NCI-H1105 treated with DMSO at 0.1 percent for 48 hours (cell line): ENCODE measurements at places on chromosomes 3 and 15.

DNA sequence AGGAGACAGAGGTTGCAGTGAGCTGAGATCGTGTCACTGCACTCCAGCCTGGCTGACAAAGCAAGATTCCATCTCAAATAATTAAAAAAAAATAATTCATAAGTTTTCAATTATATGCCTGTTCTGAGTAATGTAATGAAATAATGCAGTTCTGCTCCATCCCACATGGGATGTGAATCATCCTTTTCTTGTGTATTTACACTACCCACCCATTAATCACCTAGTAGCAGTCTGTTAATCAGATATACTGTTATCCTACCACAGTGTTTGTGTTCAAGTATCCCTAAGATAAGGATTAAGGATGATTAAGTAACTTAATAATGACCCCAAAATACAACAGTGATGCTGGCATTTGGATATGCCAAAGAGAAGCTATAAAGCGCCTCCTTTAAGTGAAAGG lies 38.8 kb downstream of the PIGB start:
- DNase-seq = no peak

DNA sequence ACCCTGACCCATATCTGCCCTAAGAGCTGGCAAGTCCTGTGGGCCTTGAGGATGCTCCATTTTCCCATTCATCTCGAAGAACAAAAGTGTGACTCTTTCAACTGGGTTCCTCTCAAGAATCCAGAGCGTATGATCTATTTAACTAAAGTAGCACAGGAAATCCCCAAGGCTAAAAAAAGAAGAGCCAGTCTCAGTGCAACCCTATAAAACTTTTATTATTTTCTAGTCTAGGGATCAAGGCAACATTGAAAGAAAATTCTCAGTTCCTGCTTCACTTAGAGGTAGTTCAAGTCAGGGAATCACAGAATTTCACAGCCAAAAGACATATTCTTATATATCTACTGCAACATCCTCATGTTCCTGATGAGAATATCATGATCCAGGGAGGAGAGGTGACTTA lies 51.6 kb upstream of the GRM7 start:
- DNase-seq = no peak

DNA sequence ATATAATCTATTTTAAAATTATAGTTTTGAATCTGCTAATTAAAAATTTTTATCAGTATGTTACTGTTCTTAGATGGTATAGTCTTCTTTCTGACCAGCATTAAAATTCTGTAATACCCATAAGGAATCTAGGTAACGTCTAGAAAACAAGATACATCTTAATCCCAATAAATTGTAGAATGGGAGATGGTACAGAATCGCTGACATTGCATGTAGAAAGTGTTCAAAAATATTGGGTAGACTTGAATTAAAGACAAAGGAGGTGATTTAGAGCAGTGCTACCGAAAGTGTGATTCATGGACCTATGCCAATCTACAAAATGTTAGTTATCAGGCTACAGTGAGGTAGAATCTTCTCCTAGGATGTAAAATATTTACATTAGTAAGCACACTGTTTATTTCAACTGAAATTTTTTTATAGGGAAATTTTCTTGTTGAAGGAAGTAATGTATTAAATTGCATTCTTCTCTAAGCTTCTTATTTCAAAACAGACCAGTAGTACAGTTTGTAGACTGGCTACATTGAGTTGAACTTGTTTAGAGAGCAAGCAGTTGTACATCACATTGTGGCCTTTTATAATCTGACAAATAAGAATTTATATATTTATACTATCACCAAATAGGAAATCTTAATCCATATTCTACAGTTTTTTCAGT lies 17.1 kb downstream of the MINDY2 start:
- no peak for DNase-seq

GRCh38 chr3:69647511-69648110 lies 91.7 kb upstream of the MITF start:
- DNase-seq = no peak

- DNase-seq = no peak
Observed at GRCh38 chr3:186160691-186161243, 51.9 kb upstream of the ETV5 start.

- DNase-seq = no peak
Observed at GRCh38 chr15:78343276-78344060, 3.3 kb downstream of the CRABP1 start.

DNA sequence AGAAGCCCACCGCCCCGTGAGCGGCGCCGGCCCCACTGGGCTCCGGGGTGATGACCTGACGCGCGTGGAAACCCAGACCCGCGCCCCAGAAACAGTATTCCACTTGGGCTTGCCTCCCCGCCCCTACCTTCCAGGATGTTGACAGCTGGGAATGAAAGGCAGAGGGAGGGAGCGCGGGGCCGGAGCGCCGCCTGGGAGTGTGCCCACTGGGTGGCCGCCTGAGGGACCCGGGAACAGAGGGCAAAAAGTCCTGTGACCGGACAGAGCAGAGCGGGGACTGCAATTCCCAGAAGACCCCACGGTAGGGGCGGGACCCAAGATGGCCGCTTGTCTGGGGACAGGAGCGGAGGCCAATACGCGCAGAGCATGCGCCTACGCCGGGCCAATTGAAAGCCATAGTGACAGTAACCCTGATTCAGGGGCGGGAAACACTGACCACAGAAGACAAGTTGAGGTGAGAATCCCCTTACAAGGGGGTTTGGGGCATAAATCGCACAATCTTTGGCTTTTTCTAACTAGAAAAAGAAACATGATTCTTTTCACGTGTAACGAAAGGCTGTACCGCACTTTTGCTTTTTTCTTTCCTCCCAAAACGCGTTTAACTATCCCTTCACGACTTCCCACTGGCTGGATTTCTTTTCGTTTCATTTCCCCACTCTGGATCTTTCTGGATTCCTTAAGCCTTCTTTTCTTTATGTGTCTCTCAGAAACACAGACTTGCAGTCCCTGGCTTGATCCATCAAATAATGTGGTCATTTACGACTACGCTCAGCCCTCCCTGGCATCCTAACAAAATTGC lies at the start of gene FHIT:
Gene FHIT (minus strand): TSS at position 279 of the 799 bp plus-strand sequence.
- DNase-seq = peak; percentile 77

DNA sequence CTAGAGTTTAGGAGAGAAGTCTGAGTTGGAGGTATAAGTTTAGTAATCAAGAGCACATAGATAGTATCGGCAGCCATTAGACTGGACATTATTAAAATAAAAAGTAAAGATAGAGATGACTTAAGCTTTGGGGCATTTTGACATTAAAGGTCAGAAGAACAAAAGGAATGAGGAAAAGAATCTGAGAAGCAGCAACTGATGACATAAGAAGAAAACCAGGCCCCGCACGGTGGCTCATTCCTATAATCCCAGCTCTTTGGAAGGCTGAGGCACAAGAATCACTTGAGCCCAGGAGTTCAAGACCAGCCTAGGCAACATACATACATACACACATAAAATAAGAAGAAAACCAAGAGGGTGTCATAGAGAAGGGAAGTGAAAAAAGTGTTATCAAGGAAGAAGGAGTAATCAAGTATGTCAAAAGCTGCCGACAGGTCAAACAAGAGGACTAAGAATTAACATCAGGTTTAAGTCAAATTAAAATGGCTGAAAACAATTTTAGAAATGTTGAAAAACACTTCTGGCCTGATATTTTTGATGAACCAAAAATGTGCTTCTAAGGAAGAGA lies 38.9 kb downstream of the ACAP2 start:
- no peak for DNase-seq

DNA sequence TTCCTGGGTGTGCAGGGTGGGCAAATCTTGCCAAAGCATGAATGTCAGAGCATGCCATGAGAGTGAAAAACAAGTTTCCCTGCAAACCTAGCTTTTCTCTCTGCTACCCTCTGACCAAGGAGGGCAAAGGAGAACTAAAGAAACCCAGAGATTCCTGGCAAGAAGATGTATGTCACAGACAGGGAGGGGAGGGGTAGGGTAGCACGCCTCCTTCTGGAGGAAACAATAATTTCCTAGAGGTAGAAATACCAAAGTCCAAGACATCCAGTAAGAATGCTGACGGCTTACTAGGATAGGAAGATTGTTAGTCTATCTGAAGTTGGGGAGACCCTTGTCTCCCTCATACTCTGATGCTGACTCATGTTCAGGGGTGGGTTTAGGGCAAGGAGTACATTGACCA lies 203.9 kb downstream of the NR1D2 start:
- DNase-seq = no peak

DNA sequence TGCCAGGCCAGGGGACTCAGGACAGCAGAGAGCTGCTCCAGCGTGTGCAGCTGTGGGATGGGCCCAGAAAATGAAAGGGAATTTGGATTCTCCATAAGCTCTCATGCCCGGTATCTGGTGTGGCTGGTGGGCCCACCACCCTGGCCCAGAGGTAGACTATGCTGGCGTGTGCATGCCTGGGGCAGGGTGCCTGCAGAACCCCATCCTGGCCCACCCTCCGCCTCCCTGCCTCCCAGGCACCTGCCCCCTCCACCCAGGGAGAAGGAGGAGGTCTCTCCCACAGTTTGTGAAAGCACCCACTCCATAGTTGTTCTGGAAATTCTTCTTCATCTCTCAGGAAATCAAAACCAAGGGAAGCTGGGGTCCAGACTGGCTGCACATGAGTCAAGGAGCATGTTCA lies 112.9 kb downstream of the ADCY5 start:
- no peak for DNase-seq

DNA sequence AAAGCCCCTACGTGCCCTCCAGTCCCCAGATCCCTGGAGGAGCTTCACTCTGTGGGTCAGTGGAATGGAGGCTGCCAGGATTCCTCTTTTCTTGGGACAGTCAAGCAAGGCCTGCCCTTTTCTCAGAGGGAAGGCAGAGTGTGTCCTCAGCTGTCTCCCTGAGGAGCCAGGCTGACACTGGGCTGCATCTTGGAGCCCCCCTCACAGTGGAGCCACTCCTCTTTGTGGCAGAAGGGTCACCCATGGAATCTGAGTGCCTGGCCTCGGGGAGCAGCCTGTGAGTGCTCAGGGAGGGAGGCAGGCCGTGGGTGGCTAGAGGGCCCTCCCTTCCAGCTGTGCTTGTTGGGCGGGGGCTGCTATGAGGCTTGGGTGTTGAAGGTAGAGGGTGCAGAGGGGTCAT lies 41.2 kb downstream of the BOC start:
- no peak for DNase-seq

GRCh38 chr3:147483578-147483977 lies 74.4 kb downstream of the ZIC1 start:
- no peak for DNase-seq

GRCh38 chr3:188842639-188843038 lies 329.1 kb upstream of the TPRG1 start:
- no peak for DNase-seq

DNA sequence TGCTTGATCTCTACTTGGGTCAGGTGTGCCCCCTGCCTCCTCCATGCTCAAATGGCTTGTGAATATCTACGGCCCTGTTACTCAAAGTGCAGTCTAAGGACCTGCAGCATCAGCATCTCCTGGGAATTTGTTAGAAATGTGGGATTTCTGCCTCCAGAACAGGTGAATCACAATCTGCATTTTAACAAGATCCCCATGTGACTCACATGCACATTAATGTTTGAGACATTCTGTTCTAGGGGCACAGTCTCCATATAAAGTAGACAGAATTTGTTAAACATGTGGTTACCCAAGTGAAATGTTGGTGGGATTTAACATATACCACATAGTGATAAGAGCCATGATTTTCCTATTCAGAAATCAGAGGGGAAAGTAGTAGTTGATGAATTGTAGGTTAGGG lies 256.2 kb downstream of the NR1D2 start:
- no peak for DNase-seq

DNA sequence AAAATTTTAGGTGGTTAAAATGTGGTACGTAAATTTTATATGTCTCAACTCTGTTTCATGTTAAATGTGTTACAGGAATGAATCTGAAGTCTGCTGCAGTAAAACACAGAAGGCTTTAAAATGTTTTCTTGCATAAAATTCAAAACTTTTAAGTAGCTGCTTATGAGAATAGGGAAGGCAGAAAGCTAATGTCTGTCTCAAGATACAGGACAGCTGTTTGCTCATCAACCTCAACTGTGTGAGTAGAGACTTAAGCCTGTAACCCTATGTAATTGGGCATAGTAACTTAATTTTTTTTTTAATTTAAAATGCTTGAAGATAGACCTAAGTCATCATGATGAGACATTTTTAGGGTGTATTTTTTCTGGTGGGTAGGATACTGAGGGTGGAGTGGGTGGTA lies 38.9 kb downstream of the ZFAND6 start:
- DNase-seq = no peak

GRCh38 chr3:196666001-196666867 lies 26.7 kb downstream of the NRROS start:
- no peak for DNase-seq

- no peak for DNase-seq
Observed at GRCh38 chr15:35496585-35496984, 49.4 kb downstream of the DPH6 start.

GRCh38 chr15:79197285-79197684 lies 85.2 kb upstream of the ANKRD34C start:
- DNase-seq = no peak

- DNase-seq = no peak
Observed at GRCh38 chr15:62099094-62099601, 32.4 kb downstream of the C2CD4A start.

DNA sequence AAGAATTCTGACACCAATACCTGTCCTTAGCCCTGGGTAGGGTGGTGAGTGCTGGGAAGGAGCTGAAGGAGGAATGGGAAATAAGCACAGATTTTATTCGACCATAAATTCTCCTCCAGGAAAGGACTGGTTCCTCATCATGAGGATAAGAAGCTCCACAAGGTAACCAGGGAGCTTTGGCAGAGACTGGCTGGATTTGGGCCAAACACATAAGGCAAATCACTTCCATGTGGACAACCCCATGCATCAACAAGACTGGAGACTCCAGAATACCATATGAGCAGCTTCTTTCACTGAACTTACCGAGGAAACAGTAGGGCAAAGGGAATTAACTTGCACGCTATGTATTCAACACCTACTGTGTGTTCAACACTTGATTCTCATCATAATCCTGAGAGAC lies 312.5 kb downstream of the NTRK3 start:
- DNase-seq = no peak

DNA sequence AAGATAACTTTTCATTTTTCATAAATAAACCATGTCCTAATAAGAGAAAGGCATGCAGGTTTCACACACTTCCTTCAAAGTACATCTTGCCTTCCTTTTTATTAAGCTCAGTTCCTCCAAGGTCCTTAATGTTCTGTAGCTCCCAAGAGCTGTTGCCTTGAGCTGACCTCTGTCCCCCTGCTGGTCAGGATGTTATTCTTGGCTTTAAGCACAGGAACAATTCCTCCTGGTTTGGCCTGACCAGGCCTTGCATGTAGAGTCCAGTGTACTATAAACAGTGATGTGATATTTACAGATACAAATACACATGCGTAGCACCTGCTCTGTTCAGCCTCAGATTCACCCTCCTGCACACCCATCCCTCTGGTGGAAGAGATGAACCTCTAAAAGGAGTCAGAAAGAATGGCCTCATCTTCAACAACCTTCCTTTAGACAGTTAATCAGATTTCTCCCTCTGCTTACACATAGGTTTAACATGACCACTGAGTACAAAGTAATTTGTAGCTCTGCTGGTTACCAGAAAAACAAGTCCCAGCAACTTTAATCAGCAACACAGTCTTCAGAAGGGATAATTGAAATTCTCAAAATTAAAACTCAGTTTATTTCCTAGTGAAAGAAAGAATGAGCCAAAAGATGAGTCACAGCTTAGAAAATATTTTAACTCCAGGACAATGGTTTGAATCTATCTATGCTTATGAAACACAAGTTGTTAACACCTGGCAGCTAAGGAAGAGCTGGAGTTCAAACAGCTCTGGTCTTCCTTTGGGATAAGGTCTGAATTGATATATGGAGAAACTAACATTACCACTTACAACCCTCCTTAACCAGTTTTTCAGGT lies 46.5 kb downstream of the PTPN9 start:
- DNase-seq = no peak
